Femur (tissue), 1 donor: ENCODE measurements at places on chromosomes 2 and 18.

DNA sequence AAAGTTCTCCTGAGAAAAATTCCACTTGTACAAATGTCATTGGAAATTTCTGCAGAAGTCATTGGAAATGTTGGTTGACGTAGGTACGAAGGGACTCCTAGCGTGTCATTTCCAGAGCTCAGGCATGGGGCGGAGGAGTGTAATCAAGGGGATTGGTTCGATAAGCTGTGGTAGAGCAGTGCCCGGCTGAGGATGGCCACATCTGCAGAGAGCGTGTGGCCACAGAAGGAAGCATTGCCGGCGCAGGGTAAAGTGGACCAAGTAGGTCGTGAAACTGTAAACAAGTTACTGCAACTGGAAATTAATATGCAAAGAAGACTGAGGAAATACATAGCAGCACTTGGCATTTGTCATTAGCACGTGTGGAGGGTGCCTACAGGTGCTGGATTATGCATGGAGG lies 101.8 kb downstream of the DGKD start:
- DNase-seq: no peak

DNA sequence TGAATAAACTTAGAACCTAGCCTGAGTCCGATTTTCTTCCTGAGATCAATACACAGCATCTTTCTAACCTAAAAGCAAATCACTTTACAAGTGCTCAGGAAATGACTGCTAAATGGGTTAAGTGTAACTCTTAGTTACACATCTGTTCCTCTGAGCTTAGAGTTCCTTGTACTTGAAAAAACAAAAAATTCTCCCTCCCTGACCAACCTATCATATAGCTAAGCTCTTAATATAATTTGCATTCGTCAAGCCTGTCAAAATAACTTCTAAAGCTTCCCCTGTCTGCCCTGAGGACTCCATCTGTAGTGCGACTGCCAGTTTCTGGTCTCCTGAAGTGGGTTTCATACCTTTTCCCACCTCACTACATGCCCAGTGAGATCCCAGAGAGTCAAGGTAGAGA lies 190.4 kb downstream of the NCK2 start:
- no peak for DNase-seq

- DNase-seq: peak; percentile 78
Measured at GRCh38 chr2:45259138-45259537, 249.9 kb upstream of the SIX2 start.

DNA sequence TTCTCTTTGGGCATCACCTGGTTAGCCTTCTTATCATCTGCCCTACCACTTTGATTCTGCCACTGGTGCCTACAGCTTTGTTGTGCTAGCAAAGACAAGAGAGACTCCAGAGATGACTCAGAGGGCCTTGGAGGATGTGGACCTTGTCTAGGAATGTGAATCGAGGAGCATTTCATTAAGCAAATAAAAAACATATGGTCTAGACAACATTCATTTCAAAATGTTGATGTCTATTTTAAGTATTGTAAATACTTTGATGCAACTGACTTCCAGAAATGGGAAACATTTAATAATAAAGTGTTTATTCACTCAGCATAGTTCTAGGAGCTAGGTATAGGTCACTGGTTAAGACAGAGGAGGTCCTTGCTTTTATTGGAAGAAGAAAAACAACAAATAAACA lies 195.5 kb downstream of the CDCA7 start:
- DNase-seq: no peak

DNA sequence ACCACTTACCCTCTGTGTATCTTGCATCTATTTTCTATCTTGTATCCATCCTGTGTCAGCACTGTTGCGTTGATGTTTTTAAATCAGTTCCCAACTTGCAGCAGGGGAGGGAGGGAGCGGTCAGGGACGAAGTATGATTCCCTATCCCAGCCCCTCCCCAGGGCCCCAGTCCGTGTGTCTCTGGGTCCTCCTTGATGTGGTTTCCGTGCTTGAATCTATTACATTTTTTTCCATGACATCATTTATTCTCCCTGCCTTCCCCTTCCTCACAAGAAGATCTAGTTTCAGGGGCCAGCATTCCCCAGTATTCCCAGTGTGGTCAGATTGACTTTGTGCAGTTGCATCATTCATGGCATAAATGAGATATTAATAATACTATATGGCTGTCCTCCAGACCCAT lies 479.3 kb downstream of the PTPRM start:
- DNase-seq: no peak

GRCh38 chr18:23934252-23934651 lies 80.3 kb upstream of the TTC39C start:
- no peak for DNase-seq

DNA sequence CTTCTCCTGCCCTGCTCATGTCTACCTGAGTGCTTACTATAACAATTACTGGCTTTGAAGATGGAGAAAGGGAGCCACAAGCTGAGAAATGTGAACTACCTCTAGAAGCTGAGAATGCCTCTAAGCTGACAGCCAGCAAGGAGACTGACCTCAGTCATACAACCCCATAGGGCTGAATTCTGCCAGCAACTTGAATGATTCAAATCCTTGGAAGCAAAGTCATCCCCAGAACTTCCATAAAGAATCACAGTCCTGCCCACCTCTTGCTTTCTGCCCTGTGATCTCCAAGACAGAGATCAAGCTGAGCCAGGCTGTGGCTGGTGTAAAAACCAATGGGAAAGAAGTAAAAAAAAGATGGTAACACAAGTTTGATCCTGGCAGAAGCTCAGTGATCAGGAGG lies 288.2 kb upstream of the SPHKAP start:
- DNase-seq: no peak

DNA sequence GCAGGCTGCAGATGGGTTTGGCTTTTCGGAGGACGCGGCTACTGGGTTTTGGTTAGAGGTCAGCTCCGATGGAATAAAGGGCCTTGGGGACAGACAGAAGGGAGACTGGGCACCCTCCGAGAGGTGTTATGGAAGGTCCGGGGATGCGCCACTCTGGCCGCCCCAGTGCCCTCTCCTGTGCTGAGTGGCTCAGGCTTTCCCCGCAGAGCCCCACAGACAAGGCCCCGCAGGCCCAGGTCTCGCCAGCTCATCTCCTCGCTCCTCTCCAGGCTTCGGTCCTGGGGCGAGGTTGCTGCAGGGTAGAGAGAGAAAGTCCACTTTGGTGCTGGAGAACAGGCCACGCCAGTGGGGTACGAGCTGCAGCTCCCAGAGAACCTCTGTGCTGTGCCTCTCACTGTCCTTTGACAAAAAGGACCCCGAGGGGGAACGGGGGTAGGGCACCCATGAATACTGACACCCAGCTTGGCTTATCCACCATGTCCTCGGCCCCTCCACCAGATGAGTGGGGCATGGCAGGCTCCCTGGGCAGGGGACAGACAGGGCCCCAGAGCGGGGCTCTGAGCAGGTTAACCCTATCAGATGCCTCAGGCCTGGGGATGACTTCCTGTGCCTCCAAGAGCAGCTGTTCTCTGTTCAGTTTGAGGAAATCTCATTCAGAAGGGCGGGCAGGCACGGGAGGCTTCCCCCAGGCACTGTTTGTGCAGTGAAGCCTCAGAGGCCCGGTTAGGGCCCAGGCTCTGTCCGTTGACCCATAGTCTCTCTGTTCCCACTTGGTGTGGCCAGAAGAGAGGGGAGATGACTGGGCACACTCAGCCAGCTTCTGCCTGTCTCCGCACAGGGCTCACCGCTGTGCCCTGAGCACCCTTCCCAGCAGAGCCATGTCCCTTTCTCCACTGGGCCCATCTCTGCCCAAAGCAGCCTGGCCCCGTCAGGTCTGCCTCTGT lies 15.7 kb upstream of the CNNM3 start:
- no peak for DNase-seq

GRCh38 chr2:187194049-187194448 lies 254.0 kb downstream of the CALCRL start:
- DNase-seq: no peak

- DNase-seq: no peak
Measured at GRCh38 chr2:85179541-85179940, 46.3 kb downstream of the TCF7L1 start.

GRCh38 chr2:215736653-215737290 lies 276.6 kb downstream of the MREG start:
- DNase-seq: no peak

- DNase-seq: no peak
Measured at GRCh38 chr2:44843086-44843485, 98.4 kb upstream of the SIX3 start.

- DNase-seq: no peak
Measured at GRCh38 chr2:20596193-20596972, 54.5 kb downstream of the HS1BP3 start.

- no peak for DNase-seq
Measured at GRCh38 chr18:51425475-51425874, 228.0 kb upstream of the MEX3C start.

DNA sequence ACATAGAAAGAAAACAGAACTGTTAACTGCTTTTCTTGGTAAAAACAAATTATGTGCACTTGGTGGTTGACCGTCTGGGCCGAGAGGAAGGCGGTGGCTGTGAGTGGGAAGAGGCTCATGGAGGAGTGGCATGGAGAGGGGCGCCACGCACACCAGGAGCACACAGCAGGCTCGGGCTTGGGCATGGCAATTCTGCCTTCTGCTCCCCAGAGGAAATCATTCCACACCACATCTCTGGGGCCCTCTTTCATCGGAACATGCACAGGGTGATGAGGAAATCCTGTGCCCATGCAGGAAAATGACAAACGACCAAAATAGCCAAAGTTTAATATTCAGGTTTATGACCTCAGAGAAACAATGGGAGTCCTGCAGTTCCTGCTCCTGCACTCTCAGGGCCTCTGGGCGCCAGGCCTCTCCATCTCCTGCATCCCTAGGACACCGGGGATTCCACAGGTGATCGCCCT lies 26.4 kb downstream of the WDFY1 start:
- DNase-seq: no peak

GRCh38 chr2:179702912-179703311 lies 158.5 kb downstream of the ZNF385B start:
- no peak for DNase-seq

GRCh38 chr18:72637299-72637698 lies 93.2 kb upstream of the CBLN2 start:
- DNase-seq: no peak

- no peak for DNase-seq
Measured at GRCh38 chr2:70477441-70477844, 76.2 kb downstream of the TGFA start.

DNA sequence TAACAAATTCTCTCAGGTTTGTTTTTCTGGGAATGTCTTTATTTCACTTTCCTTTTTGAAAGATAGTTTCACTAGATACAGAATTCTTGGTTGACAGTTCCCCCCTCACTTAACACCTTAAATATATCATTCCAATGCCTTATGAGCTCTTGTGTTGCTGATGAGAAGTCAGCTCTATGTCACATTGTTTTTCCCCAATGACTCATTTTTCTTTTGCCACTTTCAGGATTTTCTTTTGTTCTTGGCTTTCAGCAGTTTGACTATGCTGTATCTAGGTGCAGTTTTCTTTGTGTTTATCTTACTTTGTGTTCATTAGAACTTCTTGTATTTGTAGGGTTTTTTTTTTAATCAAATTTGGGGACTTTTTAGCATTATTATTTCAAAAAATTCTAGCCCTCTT lies 5.6 kb upstream of the RALBP1 start:
- no peak for DNase-seq

- DNase-seq: no peak
Measured at GRCh38 chr2:123720760-123721159, 304.3 kb upstream of the CNTNAP5 start.

- DNase-seq: no peak
Measured at GRCh38 chr18:78586586-78586985, 393.0 kb upstream of the SALL3 start.

DNA sequence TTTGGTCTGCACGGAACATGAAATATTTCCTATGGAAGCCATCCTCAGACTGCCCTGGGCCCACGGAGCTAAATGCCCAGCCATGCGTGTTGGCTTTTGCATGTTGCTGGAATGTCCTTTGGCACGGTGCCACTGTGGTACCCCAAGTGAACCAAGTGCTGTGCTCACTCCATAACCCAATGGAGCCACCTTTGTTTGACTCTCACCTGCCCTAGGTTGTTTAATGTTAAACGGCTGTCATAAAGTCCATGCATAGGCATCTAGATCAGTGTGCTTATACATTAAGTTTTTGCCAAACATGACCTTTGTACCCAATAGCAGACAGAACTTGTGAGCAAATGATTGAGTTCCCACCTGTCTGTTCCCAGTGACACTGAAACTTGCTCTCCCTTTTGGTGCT lies 59.9 kb upstream of the TMEM87B start:
- DNase-seq: no peak

- no peak for DNase-seq
Measured at GRCh38 chr2:140356697-140357096, 1576.5 kb upstream of the NXPH2 start.

GRCh38 chr2:208929139-208929864 lies 494.5 kb upstream of the MAP2 start:
- DNase-seq: no peak

- DNase-seq: no peak
Measured at GRCh38 chr18:55768255-55768654, 180.3 kb upstream of the TCF4 start.

DNA sequence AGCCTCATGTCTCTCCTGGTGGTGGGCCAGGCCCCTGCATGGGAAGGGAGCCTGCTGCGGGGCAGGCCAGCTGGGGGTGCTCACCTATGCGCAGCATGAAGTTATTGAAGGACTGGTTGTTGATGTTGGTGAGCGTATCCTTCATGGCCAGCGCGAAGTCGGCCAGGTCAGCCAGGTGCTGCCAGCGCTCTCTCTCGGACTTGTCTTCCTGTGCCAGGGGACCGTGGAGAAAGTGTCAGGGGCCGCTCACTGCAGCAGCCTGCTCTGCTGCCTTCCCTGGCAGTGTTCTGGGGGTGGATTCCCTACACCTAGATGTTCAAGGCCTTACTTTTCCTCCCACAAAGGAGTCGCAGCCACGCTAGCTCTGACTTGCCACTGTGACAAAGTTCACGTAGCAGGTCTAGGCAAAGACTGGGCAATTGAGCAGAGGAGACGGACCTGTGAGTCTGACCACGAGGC lies 28.2 kb downstream of the CENPO start:
- DNase-seq: no peak

DNA sequence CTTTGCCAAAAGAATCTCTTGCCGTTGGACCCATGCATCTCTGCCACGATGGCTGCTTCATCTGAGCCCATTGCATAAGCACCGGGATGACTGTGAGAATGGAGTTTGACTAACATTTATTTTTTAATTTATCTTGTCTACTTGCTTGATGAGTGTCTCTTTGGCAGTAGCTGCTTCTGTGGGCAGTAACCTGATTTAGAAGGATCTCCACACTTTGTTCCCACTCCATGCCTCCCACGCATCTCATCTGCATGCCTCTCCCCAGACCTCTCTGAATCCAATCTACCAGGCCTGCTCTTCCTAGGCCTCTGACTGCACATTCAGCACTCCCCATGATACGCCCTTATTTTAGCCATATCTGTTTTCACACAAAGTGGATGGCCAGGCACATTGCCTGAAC lies 23.7 kb upstream of the TMX3 start:
- no peak for DNase-seq
